ENCODE measurements at places on chromosomes 2 and 18.
A peak's percentile ranks its signal among the peaks of the same experiment; 100 is the strongest.

DNA sequence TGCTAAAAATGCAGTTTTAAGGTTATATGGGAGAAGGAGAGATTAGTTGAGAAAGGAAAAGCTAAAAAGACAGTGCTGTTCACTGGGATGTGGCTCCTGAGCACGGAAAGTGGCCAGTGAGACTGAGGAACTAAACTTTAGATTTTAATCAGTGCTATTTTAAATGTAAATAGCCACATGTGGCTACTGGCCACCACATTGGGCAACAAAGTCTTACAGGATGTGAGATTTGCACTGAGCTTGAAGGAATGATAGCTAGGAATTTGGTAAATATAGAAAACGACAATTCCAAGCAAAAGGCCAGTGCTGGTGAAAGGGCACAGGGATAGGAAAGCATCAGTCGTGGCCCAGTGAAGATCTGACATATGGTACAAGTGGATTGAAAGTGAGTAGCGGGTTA is 14.1 kb upstream of the SP5 start:
- DNase-seq = no peak

DNA sequence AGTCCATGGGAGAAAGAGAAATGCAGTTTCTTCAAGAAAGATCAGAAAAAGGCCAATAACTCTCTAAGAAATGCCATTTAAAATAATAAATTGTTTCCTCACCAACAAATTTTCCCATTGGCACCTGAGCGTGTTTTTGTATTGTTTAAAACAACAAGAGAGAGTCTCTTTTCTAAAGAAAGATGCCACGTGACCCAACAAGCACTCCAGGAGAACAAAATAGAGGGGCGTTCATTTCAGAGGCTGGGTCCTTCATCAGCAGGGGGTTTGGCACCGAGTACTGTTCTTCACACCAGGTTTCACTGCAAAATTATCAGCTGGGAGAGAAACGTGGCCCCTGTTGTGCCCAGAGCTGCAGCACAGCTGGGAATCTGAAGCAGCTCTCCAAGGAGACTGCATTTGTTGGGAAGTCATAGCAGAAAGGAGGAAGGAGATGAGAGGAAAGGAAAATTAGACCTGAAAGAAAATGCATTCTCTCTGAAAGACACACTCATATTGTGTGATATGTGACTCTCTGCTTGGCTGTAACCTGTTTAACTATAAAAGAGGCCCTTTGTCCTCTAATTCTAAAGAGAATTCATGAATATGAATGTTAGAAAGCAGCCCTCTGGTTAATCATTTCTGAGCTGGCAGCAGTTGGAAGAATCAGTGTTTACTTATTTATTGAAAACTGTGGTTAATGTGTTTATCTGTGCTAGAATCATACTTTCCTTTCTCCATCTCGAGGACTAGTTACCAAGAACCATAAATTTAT is 205.3 kb upstream of the CDH20 start:
- peak; percentile 90 for DNase-seq

DNA sequence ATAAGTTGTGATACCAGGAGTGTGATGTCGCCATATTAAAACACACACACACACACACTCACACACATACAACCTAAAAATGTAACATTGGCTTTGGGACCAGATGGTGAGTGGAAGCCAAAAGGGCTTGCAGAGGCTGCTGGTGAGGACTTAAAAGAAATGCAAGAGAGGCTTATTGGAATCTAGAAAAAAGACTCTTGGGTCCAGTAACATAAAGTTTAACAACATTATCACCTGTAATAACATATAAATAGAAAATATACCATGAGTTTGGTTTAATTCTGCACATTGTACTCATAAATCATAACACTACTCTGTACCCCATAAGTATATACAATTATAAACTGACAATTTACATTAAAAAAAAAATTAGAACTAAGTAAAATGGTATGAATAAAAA is 74.4 kb upstream of the MYCN start:
- no peak for DNase-seq

- DNase-seq = no peak
Measured at GRCh38 chr18:10440884-10441283, 13.6 kb upstream of the APCDD1 start.

DNA sequence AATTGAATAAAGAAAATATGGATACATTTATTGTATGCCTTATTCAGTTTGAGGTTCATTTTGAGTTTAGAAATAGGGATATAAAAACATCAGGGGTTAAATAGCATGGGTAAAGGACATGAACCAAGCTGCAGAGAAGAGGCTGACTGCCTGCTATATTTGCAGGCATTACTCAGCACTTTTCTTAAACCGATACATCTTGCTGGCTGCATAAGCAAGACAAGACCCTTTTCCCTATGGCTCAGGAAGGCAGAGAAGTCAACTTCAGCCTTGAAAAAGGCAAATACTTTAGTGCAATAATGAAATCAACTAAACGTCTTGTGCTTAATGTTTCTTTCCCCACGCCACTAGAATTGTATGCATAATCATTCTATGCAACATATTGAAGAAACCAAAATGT is 36.4 kb downstream of the SCN1A start:
- DNase-seq = no peak

GRCh38 chr2:55416786-55417568 is 2.7 kb downstream of the CCDC88A start:
- DNase-seq = no peak

GRCh38 chr2:83650898-83651297 is 808.2 kb downstream of the SUCLG1 start:
- no peak for DNase-seq

DNA sequence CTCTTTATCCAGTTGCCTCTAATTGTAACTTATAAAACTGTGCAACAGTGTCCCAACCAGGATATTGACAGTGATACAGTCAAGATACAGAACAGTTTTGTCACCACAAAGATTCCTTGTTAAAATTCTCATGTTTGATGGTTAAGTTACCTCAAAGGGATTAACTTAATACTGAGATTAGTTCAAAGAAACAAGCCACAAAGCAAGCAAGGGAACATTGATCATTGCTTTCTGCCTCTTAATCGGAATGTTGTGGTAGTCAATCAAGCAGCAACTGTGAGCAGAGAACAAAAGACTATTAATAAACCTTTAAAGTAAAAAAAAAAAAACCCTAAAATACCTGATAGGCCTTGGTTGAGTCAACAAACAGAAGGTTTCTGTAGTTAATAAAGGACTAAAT is 352.3 kb downstream of the PARD3B start:
- no peak for DNase-seq

- no peak for DNase-seq
Measured at GRCh38 chr2:138572318-138572717, 70.7 kb downstream of the SPOPL start.

DNA sequence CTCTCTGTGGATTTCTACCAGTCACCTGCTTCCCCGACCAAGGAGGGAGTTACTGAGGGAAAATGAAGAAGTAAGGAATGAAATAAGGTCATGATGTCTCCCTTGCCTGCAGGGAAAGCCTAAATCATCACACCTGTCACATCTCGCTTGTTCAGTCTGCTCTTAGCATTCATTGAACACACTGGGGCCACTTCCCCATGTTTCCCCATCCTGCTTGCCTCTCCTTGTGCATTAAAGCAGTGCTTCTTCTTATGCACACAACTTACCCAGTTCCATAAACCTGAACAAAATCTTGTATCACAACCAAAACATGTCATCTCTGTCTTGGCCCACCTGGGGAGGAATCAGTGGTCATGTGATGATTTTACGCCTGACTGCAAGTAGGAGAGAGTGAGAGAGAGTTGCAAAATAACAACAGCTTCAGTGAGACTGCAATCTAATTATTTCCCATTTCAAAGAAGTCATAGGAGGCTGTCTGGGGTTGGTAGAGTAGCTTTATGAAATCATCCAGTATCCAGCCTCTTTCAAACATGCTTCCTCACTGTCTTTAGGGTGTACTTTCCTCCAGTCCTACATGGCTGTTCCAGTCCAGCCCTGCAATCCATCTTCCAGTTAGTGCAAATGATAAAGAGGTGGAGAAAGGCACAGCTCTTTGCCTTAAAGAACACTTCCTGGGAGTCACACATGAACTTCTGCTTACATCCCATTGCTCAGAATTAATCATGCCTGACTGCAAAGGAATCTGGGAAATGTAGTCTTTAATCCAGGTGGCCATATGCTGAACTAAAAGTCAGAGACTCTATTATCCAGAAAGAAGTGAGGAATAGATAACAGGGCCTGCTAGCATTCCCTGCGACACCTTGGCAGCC is 220.1 kb downstream of the HAUS1 start:
- peak; percentile 60 for DNase-seq

- DNase-seq = no peak
Measured at GRCh38 chr2:176709149-176709951, 440.1 kb downstream of the MTX2 start.

DNA sequence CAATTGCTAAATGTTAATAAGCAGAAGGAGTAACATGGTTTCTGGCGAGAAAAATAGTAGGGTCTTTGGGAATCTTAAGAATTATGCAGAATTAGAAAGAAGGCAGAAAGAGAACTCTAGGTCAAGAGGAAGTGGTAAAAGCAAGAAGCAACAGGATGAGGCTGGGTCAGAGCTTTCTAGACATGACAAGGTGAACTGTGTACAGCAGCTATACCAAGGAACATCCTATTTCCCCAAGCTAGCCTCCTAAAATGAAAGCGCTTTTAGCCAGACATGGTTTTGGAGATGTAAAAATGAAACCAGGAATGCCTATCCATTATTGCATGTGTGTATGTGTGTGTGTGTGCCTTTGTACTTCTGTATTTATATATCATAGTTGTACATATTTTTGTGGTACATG is 42.3 kb upstream of the STAT1 start:
- no peak for DNase-seq

- DNase-seq = no peak
Measured at GRCh38 chr2:40105593-40105992, 326.5 kb upstream of the THUMPD2 start.

GRCh38 chr2:189328848-189329245 is 112.4 kb upstream of the WDR75 start:
- no peak for DNase-seq

- no peak for DNase-seq
Measured at GRCh38 chr2:3627500-3628100, 30.4 kb upstream of the ALLC start.

- DNase-seq = no peak
Measured at GRCh38 chr2:45664635-45665261, 13.3 kb downstream of the PRKCE start.

DNA sequence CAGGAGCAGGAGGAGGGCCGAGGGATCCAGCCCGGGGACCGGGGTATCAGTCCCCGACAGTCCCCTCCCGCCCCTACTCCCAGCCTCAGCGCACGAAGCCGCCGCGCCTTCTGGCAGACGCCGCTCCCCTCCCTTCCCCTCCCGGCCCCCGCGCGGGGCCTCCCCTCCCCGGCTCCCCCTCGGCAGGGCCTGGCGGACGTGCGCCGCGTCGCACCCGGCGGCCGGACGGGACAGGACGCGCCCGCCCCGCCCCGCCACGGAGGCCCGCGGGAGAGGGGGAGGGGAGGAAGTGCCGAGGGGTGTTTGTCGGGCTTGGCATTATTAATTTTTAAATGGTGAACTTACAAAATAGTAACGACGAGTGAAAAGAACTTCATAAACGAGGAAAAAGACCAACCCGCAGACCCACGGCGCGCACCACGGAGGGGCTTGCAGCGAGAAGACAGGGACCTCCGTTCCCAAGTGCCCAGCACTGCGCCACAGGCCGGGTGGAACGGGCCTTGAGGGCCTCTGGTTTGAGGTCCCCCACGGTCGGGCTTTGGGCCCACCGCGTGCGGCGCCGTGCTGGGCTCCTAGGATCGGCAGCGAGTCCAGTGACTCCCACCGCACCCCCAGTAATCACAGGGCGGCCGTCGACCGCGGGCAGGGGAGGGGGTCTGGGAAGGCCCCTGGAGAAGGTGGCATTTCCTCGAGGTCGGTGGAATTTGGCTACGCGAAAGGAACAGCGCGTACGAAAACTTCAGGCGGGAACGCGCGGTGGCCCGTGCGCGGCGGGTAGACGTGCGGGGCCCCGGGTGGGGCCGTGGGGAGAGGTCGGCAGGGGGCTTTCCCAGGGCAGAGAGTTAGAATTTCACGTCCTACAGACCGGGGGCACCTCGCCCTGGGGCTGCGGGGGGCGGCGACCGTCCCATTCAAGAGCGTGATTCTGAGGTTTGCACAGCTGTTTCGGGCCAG is 954 bp upstream of the CTDSP1 start:
- DNase-seq = peak; percentile 33

DNA sequence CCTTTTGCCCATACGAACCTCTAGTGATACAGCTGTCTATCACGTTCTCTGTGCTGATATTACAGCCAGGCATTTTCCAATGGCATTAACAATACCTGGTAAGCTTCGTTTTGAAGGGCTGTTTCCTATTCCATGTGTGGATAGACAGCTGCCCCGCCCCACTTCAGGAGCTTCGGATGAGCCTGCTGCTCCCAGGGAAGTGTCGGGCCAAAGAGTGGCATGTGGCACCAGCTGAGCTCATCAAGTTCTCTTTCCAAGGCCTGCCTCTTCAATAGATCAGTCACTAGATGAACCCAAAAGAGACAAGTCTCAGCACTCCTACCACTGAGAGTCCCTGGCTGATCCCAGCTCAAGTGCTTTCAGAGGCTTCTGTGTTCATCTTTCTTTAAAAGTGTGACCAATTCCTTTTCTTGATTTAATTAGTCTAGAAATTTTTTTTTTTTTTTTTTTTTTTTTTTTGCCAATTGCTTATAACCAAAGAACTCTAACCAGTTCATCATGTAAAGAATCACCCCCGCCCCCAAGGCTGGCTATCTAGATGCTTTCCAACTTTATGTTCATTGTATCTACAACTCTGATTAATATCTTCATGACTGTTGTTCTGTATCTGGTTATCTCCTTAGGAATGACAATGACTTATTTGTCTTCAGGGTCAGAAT is 46.6 kb downstream of the HDAC4 start:
- no peak for DNase-seq

GRCh38 chr2:68784188-68784587 is 49.6 kb downstream of the ARHGAP25 start:
- DNase-seq = no peak

- DNase-seq = no peak
Measured at GRCh38 chr18:64799376-64799775, 650.5 kb upstream of the LINC00305 start.

DNA sequence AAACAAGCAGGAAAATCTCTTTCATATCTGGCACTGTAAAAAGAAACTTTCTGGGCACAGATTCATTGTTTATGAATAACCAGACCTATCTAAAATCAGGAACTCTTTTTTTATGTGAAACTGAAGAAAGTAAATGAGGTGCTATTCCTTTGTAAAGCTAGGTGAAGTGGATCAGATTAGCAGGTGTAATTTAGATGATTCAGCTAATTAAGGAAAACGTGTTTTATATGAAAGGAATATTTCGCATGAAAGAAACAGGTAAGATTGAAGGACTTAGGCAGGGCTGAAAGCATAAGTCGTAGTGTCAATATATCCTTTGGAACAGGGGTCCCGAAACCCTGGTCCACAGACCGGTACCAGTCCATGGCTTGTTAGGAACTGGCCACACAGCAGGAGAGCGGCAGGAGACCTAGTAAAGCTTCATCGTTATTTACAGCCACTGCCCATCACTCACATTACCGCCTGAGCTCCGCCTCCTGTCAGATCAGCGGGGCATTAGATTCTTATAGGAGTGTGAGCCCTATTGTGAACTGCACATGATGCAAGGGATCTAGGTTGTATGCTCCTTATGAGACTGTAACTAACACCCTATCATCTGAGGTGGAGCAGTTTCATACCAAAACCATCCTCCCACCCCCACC is 20.3 kb upstream of the XIRP2 start:
- DNase-seq = no peak

GRCh38 chr2:107801498-107801897 is 25.2 kb upstream of the RGPD4 start:
- DNase-seq = peak; percentile 4

All from NCI-H146 (cell line).